ENCODE measurements at places on chromosomes 5 and 9.

DNA sequence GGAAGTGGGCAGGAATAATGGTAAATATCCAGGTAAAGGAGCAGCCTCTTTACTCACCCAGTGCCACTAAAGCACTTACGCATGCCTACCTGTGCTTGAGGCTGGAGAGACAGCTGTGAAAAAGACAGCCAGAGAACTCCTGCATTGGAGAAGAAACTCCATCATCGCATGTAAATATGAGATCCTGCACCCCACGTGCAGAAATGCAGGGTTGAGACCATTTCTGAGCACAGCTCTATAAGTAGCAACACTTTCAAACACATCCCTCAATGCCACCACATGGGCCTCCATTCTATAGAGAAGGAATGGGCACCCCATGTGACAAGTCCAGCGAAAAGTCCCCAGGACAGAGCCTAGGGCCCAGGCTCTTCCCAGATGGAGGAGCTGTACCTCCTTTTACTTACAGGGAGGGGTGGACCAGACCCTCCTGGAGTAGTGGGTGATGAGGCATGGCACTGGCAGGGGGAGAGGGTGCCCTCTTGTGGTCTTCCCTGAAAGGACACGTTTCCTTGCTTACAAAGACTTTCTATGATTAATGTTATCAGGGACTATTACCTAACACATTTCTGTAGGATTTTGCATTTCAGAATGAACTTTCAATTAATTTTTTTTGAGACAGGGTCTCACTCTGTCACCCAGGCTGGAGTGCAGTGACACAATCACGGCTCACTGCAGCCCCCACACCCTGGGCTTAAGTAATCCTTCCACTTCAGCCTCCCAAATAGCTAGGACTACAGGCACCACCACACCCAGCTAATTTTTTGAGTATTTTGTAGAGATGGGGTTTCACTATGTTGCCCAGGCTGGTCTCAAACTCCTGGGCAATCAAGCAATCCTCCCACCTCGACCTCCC lies 55.3 kb upstream of the IL17B start:
- peak; percentile 59 for DNase-seq

- no peak for DNase-seq
Observed at GRCh38 chr9:693201-694091, 148.1 kb upstream of the DMRT1 start.

GRCh38 chr9:92736563-92737215 lies 27.9 kb downstream of the BICD2 start:
- DNase-seq = no peak

GRCh38 chr5:178793151-178793550 lies 62.7 kb upstream of the ZNF354A start:
- no peak for DNase-seq

DNA sequence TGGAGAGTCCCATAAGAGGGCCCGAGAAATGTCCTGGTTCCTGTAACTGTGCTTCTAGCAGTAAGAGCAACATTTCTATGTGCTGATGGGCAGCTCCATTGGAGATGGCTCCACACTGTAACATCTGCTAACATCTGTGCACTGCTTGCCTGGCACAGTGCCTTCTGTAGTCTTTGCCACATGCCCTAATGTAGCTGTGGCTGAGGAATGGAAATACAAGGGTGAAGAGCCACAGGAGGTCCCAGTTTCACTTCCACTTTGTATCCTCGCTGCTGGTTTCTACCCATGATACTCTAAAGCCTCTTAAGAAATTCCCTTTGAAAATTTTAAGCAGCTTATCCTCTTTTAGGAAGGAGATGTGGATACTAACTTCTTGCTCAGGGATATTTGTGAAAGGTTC lies 97.4 kb downstream of the HOMER1 start:
- DNase-seq = no peak

GRCh38 chr5:143076377-143076776 lies 306.2 kb downstream of the ARHGAP26 start:
- no peak for DNase-seq

DNA sequence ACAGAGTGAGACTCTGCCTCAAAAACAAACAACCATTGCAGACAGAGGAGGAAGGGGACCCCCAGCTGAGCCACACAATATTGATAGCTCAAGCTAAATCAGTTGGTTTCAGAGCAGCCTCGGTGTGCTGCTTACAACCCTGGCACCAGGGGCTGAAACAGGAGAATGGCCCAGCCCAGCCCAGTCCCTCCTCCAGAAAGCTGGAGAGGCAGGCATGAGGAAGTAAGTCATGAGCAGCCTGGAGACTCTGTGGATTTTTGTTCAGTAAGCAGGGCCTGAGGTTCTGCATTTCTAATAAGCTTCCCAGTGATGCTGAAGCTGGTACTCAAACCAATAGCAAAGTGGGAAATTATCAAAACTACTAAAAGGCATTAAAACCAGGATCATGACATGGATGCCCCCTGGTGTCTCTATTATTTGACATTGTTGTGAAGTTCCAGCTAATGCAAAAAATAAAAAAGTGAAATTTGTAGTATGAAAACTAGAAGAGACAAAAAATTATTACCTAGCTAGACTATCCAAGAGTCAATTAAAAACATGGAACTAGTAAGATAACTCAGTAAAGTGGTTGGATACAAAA lies 14.2 kb downstream of the PRRT1B start:
- DNase-seq = peak; percentile 32

- DNase-seq = peak; percentile 74
Observed at GRCh38 chr5:16617274-16617968, 624 bp upstream of the RETREG1 start.

DNA sequence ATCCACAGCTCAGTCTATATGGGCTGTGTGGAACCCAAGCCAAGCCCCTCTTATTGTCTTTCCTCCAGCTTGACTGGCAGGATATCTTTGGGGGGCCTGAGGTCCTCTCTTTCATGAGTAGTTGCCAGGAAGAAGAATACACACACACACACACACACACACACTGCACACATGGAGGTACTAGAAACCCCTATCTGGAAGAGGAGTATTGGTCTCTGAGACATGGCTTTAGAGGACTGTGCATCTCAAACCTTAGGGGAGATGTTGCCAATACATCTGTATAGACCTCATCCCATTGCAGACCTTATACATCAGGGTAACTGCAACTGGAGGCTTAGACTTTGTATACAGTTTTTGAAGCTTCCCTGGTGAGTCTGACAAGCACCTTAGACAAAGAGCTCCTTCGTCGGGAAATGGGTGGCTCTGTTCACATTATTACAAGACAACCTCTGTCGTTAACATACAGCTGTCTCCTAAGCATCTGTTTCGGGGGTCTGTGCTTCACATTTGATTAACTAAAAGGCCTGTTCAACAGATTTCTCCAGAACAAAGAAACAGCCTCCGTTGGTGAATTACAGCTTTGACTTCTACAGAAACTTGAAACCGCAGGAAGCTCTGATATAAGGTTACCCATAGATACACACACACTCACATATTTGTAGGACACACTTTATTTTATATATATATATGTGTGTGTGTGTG lies 5.5 kb upstream of the ENTREP1 start:
- DNase-seq = no peak

All from Jurkat, Clone E6-1 (cell line).